ENCODE measurements at places on chromosomes 7 and 10. TPM values are rescaled to one million over a fixed set of nuclear protein-coding genes. Genes with fewer than 3 reads are reported as not detected.

GDF10 gene
- not detected for total RNA-seq

DNA sequence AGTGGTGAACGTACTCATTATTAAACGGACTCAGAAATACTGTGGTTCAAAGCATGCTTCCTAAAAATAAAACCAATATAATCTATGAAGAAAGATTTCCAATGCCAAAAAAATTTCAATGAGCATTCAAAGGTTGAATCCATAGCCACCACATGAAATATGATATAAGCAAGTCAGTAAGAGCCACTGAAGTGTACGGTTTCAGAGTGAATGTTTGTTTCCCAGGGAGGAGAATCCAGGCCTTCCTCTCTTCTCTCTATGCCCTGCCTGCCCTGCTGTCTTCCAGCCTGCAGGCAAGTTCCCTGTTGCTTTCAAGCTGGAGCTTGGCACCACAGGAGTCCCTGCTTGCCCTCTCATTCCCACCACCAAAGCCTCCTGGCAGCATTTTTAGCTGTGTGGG is 1171.6 kb upstream of the C7orf33 start:
- no peak for DNase-seq

HOXA4 gene
- total RNA-seq: 1.6 TPM

- no peak for DNase-seq
Observed at GRCh38 chr7:109126404-109127050, 556.9 kb downstream of the DNAJB9 start.

ZNF727 gene
- total RNA-seq: 20.2 TPM

Measured in ovary (tissue), 10 donors.